Fibroblast of villous mesenchyme (primary cell): ENCODE measurements at places on chromosomes 6 and 20.

DNA sequence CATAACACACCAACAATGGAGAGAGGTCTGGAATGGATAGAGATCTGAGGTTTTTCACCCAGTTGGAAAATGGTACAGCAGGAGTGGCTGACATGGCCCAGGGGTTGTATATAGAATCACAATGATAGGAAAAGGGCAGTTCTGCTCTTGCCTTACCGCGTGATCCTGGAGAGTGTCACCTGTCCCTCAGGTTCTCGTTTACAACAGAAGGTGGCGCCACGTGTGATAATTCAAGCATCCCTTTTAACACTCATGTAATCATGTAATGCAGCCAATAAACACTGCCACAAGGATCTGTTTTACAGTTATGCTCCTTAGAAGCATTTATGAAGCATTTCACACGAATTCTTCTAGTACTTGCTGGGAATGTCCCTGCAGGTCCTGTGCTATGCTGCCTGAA is 12.9 kb upstream of the WFDC2 start:
- no peak for DNase-seq

DNA sequence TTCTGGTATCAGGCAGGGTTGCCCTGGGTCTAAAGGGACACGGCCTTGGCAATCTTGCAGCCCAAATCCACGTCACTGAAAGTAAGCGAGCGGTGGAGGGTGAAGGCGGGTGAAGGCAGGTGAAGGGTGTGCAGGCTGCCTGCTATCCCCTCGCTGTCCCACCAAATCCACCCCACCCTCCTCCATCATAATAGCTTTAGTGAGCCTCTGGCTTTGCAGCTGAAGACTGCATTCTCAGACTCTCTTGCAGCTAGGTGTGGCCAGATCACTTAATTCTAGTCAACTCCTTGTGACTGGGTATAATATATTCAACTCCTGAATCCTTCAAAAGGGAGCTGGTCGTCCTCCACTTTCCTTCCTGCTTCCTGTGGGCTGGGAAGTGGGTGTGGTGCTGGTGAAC is 126.7 kb upstream of the TRAF3IP2 start:
- no peak for DNase-seq

DNA sequence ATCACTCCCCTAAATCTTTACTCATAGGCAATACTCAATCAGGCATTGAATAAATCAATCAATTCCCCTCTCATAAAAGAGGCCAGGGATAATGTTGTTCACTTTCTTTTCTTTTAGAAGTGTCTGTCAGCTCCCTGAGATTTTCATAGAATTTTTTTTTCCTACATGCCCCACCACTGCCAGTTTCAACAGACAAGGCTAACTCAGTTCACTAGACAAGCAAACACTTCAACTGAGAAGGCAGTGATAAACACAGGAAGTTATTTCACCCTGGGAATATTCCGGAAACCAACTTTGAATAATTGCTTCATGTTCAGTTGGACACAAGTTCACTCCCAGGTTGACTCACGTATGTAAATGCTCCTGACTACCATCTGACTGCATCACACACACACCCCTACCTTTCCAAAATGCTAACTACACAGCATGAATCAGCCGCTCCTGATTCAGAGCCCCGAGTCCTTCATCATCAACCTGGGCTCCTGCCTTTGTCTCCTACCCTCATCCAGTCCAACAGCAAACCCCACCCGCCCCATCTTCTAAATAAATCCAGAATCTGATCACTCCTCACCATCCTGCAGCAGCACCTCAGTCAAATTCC is 143.9 kb downstream of the BCAS1 start:
- DNase-seq = peak; percentile 91

- peak; percentile 81 for DNase-seq
Measured at GRCh38 chr6:64504503-64504902, 868.9 kb downstream of the PHF3 start.

- DNase-seq = no peak
Measured at GRCh38 chr6:122393351-122393896, 6.0 kb upstream of the HSF2 start.

- no peak for DNase-seq
Measured at GRCh38 chr6:106667022-106667402, 37.6 kb downstream of the QRSL1 start.

GRCh38 chr20:64103871-64104666 is 3.3 kb downstream of the NPBWR2 start:
- DNase-seq = no peak
